H9 (cell line): ENCODE measurements at places on chromosomes 7 and 10. TPM values are rescaled to one million over a fixed set of nuclear protein-coding genes. Genes with fewer than 3 reads are reported as not detected.
A peak's percentile ranks its signal among the peaks of the same experiment; 100 is the strongest.

INA gene
- 14.0 and 14.3 TPM in 2 replicates for total RNA-seq

CADPS2 gene
- total RNA-seq: 7.1 and 8.1 TPM in 2 replicates

GRCh38 chr7:1027242-1028043 lies 16.9 kb upstream of the GPR146 start:
- no peak overlapping the region for H3K27ac ChIP-seq
- H3K4me3 ChIP-seq: peak overlapping the region; percentile 80
- peaks cover 3% of the 10 kb centered on the region for H3K36me3 ChIP-seq
- no peaks in the 10 kb centered on the region for H3K27me3 ChIP-seq

GRCh38 chr10:114064151-114065048 lies 20.7 kb downstream of the ADRB1 start:
- H3K4me3 ChIP-seq: no peak overlapping the region
- H3K27ac ChIP-seq: no peak overlapping the region
- H3K27me3 ChIP-seq: no peaks in the 10 kb centered on the region
- no peaks in the 10 kb centered on the region for H3K36me3 ChIP-seq

- H3K27ac ChIP-seq: no peak overlapping the region
- no peak for DNase-seq
- peaks cover 4% of the 10 kb centered on the region; the same call in 1 of the 2 replicates for H3K4me1 ChIP-seq
- H3K4me3 ChIP-seq: no peak overlapping the region
- H3K36me3 ChIP-seq: peaks cover 9% of the 10 kb centered on the region; the same call in 1 of the 2 replicates
Measured at GRCh38 chr10:2541176-2541575, 526.2 kb upstream of the PFKP start.

GRCh38 chr7:105388356-105389087 lies at the start of gene SRPK2:
Gene SRPK2 (minus strand): TSS chr7:105388921.
- no peaks in the 10 kb centered on the region for H3K4me1 ChIP-seq
- no peak within 1 kb of the TSS for H3K27ac ChIP-seq
- no peaks in the 10 kb centered on the region for H3K27me3 ChIP-seq

DNA sequence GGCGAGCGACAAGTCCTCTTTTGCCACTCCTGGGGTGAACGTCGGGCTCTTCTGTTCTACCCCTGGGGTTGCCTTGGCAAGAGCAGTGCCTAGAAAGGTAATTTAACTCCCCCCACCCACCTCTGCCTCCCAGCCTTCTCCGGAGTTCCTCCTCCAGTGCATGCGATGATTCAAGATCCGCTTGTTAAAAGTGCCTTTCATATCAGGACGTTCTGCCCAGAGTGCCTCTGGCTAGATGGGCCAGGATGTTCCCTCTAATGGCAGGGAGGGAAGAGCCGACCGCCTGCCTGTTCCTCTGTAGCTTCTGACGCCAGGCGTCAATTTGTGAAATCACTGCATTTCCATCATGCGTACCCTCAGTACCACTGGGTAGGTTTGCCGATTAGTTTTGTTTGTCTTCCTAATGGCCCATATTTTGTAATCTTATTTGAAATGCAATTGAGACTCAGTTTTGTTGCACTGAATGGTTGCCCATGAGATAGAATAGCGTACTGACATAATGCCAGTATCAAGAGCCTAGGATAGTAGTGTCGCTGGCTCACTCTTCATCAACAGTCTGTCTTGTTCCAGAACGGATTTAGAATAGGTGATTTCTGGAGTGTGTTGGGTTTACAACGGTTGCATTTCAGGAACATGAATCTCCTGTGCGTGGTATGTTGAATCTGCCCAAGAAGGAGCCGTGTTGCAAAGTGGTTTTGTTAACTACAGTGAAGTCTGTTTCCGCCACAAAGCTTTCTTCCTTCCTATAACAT lies 13.5 kb downstream of the ECHDC3 start:
- H3K36me3 ChIP-seq: peaks cover 1% of the 10 kb centered on the region; the same call in 2 of the 3 replicates
- H3K27ac ChIP-seq: no peak overlapping the region
- no peaks in the 10 kb centered on the region for H3K4me1 ChIP-seq
- no peaks in the 10 kb centered on the region for H3K27me3 ChIP-seq

NOS3 gene
- total RNA-seq: 4.5 and 4.7 TPM in 2 replicates
